ENCODE measurements at places on chromosomes 5 and 9. TPM values are rescaled to one million over a fixed set of nuclear protein-coding genes. Genes with fewer than 3 reads are reported as not detected.

DNA sequence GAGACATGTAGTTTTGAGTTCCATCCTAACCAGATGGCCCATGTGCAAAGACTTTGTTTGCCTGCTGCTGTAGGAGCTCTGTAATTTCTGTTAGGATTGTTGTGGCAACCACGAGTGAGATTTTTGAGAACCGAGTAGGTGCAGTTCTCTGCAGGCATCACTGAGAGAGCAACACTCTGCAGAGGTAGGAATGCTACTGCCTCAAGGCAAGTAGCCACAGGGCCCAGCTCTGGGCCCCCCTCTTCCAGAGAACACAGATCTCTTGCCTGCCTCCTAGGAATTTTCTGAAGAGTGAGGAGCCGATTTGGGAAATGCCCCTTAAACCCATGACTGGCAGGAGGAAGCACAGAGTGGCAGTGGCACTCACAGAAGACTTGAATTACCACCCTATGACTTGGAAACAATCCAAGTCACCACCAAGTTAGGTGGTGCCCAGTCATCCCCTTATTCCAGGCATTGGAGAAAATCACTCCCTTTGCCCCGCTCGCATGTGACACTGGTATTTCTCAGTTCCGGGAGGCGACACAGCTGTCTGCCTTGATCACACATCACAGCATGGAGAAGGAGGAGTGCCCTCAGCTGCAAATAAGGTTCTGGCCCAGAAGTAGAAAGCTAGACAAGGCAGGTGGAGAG lies 52.5 kb upstream of the SLC2A8 start:
- H3K27ac ChIP-seq, result no peak overlapping the region
- no peak overlapping the region for H3K4me3 ChIP-seq
- H3K27me3 ChIP-seq, result peaks cover 5% of the 10 kb centered on the region
- no peaks in the 10 kb centered on the region for H3K36me3 ChIP-seq
- DNase-seq, result no peak
- no peaks in the 10 kb centered on the region for H3K4me1 ChIP-seq

DNA sequence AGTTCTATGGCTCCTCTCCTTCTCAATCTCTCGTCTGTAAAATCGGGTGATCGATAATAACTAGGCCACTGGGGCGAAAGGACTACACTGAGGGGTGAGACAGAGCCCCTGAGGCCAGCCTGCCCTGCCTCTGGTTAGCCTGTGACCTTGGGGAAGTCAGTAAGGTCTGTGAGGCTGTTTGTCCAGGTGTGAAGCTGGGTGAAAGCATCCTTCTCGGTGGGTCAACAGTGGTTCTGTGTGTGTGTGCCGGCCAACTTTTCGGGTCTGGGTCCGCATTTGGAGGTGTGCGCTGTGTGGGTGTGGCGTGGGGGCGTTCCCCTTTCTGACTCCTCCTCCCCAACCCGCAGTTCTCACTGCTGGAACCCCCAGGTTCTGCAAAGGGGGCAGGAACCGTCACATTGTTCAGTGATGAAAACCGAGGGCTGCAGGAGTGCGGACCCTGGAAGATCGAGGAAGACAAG lies 5.0 kb upstream of the RNF44 start:
- H3K4me1 ChIP-seq, result peaks cover 65% of the 10 kb centered on the region
- peaks cover 10% of the 10 kb centered on the region for H3K36me3 ChIP-seq
- no peaks in the 10 kb centered on the region for H3K27me3 ChIP-seq
- DNase-seq, result peak; percentile 71
- H3K27ac ChIP-seq, result peak overlapping the region; percentile 93

GRCh38 chr5:132489871-132490483 lies 596 bp downstream of the IRF1 start:
- peak overlapping the region; percentile 99 for H3K4me3 ChIP-seq
- H3K4me1 ChIP-seq, result peaks cover 71% of the 10 kb centered on the region
- peaks cover 54% of the 10 kb centered on the region for H3K36me3 ChIP-seq
- DNase-seq, result peak; percentile 57

- no peaks in the 10 kb centered on the region for H3K27me3 ChIP-seq
- H3K4me3 ChIP-seq, result no peak overlapping the region
- H3K4me1 ChIP-seq, result no peaks in the 10 kb centered on the region
These were observed 577.9 kb downstream of the ISL1 start for GRCh38 chr5:51961154-51961562.

SLC31A2 gene
- total RNA-seq, result 3.0 TPM

DNA sequence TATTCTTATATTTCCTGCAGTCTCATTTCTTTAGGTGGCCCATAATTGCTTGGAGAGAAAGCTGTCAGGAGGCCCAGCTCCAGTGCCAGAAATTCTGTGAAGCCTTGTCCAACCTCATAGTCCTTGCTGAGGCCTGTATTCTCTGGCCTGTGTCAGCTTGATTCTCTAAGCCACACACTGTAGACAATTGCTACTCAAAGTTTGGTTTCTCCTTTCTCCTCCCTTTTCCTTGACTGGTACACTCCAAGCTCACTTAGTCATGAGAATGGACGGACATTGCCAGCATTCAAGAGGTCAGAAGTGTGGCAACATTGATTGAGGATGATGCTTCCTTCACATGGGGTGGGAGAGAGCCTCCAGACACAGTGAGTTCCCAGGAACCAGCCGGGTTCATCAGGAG lies 71.3 kb upstream of the CXCL14 start:
- no peak overlapping the region for H3K4me3 ChIP-seq
- no peaks in the 10 kb centered on the region for H3K36me3 ChIP-seq
- no peaks in the 10 kb centered on the region for H3K4me1 ChIP-seq
- DNase-seq, result no peak

GRCh38 chr9:110546411-110546871 lies 33.1 kb downstream of the SVEP1 start:
- no peaks in the 10 kb centered on the region for H3K27me3 ChIP-seq
- no peak overlapping the region for H3K4me3 ChIP-seq
- H3K27ac ChIP-seq, result no peak overlapping the region
- DNase-seq, result no peak
- no peaks in the 10 kb centered on the region for H3K4me1 ChIP-seq

DNA sequence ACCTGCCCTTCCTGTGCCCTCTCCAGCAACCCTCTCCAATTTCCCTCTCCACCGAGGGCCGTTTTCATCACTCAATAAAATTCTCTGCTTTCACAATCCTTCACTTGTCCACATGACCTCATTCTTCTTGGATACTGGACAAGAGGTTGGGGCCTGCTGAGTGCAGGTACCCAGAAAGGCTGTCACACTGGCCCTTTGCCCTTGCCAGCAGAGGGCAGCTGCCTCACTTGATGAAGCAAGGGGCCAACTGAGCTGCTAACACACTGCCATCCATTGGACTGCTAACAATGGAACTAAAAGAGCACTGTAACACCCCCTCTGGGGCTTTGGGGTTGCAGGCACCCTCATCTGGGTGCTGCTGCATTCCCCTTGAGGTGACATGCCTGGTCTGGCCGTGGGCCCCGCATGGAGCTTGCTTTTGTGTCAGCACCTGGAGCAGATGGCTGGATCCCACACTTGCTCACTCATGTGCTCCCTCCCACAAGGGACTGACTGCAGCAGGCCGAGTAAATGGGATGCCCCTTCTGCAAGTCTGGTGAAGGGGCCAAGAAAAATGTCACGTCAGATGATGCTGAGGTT lies 308.1 kb upstream of the ADCY2 start:
- no peaks in the 10 kb centered on the region for H3K36me3 ChIP-seq
- H3K4me3 ChIP-seq, result no peak overlapping the region
- no peaks in the 10 kb centered on the region for H3K27me3 ChIP-seq
- no peaks in the 10 kb centered on the region for H3K4me1 ChIP-seq
- DNase-seq, result no peak
- no peak overlapping the region for H3K27ac ChIP-seq

GRCh38 chr5:87457706-87458105 lies 45.0 kb upstream of the CCNH start:
- H3K36me3 ChIP-seq, result no peaks in the 10 kb centered on the region
- peaks cover 7% of the 10 kb centered on the region for H3K4me1 ChIP-seq
- peaks cover 10% of the 10 kb centered on the region for H3K27me3 ChIP-seq
- H3K27ac ChIP-seq, result no peak overlapping the region
- H3K4me3 ChIP-seq, result no peak overlapping the region

GRCh38 chr9:125142560-125143376 lies 560 bp downstream of the SCAI start:
- DNase-seq, result peak; percentile 23
- H3K27me3 ChIP-seq, result no peaks in the 10 kb centered on the region
- peaks cover 10% of the 10 kb centered on the region for H3K36me3 ChIP-seq
- peaks cover 41% of the 10 kb centered on the region for H3K4me1 ChIP-seq

GRCh38 chr9:94627287-94627686 lies 12.0 kb downstream of the FBP1 start:
- peaks cover 21% of the 10 kb centered on the region for H3K27me3 ChIP-seq
- DNase-seq, result no peak
- H3K4me3 ChIP-seq, result no peak overlapping the region
- no peaks in the 10 kb centered on the region for H3K36me3 ChIP-seq
- no peak overlapping the region for H3K27ac ChIP-seq

- no peak for DNase-seq
- peaks cover 79% of the 10 kb centered on the region for H3K4me1 ChIP-seq
- H3K27me3 ChIP-seq, result no peaks in the 10 kb centered on the region
- H3K36me3 ChIP-seq, result peaks cover 77% of the 10 kb centered on the region
These were observed 16.7 kb downstream of the ANXA6 start for GRCh38 chr5:151140686-151141459.

LPAR1 gene
- total RNA-seq, result not detected

DNA sequence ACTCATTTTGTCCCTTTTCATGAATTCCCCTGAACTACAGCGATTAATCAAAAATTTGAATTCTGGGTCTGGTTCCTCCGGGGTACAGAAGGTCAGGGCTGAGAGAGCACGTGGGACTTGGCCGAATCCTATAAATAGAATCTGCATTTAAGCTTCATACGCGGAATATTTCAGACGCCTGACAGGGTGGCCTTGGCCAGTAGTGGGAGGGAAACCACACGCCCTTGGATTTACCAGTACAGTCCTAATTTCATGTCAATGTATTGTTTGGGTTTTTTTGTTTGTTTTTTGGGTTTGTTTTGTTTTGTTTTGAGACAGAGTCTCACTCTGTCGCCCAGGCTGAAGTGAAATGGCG lies 21.5 kb upstream of the NIPBL start:
- H3K4me3 ChIP-seq, result no peak overlapping the region
- peaks cover 5% of the 10 kb centered on the region for H3K4me1 ChIP-seq
- no peaks in the 10 kb centered on the region for H3K36me3 ChIP-seq
- H3K27ac ChIP-seq, result no peak overlapping the region

GRCh38 chr5:132776938-132777208 lies 166 bp downstream of the SEPTIN8 start:
- H3K27me3 ChIP-seq, result peaks cover 43% of the 10 kb centered on the region
- no peak overlapping the region for H3K4me3 ChIP-seq
- H3K36me3 ChIP-seq, result no peaks in the 10 kb centered on the region
- peaks cover 35% of the 10 kb centered on the region for H3K4me1 ChIP-seq
- no peak overlapping the region for H3K27ac ChIP-seq
- no peak for DNase-seq

GRCh38 chr5:72402381-72402890 lies 82.3 kb downstream of the PTCD2 start:
- H3K4me3 ChIP-seq, result no peak overlapping the region
- no peak overlapping the region for H3K27ac ChIP-seq
- H3K36me3 ChIP-seq, result no peaks in the 10 kb centered on the region
- H3K27me3 ChIP-seq, result peaks cover 11% of the 10 kb centered on the region
- DNase-seq, result no peak
- H3K4me1 ChIP-seq, result no peaks in the 10 kb centered on the region
